Stimulated activated CD4-positive, alpha-beta T cell treated with anti-CD3 and anti-CD28 coated beads, Interleukin-1b, Interleukin-23, amount 100 ng/mL, for 4 hours (primary cell): ENCODE measurements at places on chromosomes 2 and 18.

DNA sequence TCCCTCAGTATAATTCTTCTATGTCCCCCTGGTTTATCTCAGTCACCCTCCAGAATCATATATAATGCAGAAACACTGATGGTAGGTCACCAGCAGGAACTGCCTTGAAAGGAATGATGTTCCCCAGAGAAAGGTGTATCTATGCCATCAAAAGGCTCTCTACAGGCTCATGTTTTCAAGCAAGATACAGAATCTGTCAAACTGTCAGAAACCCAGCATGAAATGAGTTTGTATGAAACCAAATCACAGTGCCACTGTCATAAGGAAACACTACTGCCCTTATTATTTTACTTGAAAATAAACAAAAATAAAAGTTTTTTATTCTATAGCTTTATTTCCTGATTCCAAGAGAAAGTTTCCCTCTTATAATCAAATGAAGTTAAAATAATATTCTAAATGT, 1064.5 kb upstream of the DDX18 start:
- no peak for DNase-seq

GRCh38 chr18:8253944-8254343, 355.3 kb upstream of the RAB12 start:
- no peak for DNase-seq

- no peak for DNase-seq
Observed at GRCh38 chr2:41940060-41940744, 107.6 kb upstream of the PKDCC start.

DNA sequence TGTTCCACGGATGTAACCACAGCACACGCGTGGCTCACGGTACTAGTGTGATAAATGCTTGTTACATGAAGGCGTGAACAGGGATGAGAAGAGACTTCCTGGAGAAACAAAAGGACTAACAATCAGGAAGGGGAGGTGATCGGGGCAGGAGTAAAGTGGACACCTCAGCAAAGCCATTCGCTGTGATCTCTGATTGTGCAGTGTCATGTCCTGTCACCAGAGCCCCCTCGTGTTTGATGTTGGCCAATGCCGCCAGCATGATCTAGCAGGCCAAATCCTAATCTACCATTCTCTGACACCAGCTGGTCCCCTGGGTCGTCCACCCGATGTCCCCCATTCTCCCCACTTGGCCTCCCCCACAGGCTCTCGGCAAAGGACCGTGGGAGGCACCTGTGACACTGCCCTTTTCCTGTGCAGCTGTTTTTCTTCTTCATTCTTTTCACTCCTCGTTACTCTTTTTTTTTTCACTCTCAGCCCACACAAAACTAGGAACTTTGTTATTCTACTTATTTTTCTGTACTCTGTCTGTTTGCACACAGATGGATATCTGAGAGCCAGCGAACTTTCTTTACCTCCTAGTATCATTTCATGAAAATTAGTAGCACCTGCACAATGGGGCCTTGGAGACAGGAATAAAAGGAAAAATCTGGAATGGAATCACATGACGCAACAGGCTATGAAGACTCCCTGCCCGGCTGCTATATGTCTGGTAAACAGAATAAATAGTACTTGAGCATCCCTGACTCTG, 146.8 kb downstream of the TGIF1 start:
- no peak for DNase-seq

GRCh38 chr2:41320491-41320890, 727.3 kb upstream of the PKDCC start:
- DNase-seq: no peak

GRCh38 chr2:212193056-212193455, 345.5 kb downstream of the ERBB4 start:
- no peak for DNase-seq

- no peak for DNase-seq
Observed at GRCh38 chr2:16281451-16282335, 341.3 kb downstream of the MYCN start.

DNA sequence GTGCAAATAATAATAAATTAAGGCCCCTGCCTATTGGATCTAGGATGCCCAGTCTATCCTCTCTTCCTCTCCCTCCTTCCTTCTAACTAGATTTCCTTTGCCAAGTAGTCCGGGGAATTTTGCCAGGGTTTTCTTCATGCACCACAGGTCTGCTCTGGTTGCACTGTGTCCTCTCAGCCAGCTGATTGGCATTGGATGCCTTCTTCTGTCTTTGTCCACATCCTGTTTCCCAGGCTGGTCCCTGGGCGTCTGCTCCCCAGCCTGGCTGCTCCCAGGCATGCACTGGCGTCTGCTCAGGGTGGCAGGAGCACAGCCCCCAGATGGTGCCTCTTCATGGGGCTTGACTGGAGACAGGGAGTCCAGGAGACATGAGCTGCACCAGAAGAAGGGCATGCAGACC, 66.4 kb downstream of the GALR1 start:
- DNase-seq: no peak
